ENCODE measurements at places on chromosomes 11 and 22.

DNA sequence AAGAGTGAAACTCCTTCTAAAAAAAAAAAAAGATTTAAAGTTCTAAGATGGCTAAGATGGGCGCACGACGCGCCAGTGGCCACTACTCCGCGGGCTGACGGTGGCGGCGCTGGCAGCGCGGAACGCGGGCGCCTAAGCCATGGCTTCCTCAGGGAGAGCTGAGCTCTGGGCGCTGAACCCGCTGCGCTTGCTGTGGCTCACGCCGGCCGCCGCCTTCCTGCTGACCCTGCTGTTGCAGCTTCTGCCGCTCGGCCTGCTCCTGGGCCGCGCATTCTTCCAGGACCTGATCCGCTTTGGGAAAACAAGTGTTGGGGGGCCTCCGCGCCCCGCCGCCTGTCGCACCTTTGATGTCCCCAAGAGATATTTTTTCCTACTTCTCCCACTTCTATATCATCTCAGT, 19.5 kb downstream of the OOSP3 start:
- DNase-seq, result no peak

DNA sequence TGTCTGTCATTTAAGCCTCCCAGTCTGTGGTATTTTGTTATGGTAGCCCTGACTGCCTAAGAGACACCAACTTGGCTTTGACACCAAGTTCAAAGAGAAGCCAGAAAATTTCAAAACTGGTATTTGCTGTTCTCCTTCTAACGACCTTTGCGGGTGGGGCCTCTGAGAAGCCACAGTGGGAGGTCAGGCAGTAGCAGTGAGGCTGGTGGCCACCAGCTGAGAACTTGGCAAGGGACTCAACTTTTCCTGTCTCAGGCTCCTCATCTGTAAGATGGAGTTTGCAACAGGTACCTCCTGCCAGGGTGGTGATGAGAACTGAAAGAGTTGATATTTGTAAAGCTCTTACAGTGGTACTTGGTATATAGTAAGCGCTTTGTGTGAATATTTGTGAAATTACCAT, 183.4 kb downstream of the BCR start:
- DNase-seq, result no peak

DNA sequence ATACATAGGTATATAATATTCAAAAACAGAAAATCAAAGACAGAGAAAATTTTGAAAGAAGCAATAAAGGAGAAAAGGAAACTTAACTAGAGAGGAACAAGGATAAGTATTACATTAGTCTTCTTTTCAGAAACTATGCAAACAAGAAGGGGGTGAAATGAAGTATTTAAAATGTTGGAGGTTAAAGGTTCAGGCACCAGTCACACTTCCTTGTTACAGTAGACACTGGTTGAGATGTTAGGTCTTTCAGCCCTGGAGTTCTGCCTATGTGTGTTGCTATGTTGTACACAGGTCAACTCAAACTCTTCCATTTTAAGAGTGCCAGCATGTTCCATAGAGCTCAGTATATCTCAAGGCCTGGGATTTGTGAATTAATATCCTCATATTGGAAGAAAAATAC, 6.0 kb upstream of the MS4A4A start:
- no peak for DNase-seq

- DNase-seq, result no peak
Measured at GRCh38 chr22:49961601-49962011, 1.0 kb downstream of the PIM3 start.

DNA sequence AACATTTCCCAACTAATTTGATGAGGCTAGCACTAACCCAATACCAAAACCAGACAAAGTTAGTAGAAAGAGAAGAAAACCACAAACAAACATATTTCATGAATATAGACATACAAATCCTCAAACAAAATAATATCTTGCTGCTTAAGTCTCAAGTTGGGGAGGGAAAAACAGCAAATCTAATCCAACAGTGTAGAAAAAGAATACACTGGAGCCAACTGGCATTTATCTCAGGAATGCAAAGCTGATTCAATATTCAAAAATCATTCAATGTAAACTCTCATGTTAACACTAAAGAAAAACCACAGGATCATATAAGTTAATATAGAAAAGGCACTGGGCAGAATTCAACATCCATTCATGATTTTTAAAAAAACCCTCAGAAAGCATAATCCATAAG, 18.2 kb downstream of the GNB1L start:
- no peak for DNase-seq

DNA sequence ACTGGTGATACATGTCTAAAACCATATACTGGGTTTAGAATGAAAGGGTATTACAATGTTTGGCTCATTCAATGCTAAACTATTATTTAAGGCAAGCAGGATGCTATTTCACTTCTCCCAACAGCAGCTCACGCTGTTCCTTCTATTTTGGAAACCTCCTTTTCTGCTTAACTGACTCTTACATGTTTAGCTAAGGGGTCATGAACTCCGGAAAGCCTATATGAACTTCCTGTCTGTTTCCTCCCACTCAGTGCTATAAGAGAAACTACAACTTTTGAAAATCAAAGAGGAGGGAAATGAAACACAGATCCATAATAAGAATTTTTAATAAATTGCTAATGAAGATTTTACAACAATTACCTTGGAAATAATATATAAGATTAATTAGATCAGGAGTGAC, 30.9 kb downstream of the SLC36A4 start:
- no peak for DNase-seq

DNA sequence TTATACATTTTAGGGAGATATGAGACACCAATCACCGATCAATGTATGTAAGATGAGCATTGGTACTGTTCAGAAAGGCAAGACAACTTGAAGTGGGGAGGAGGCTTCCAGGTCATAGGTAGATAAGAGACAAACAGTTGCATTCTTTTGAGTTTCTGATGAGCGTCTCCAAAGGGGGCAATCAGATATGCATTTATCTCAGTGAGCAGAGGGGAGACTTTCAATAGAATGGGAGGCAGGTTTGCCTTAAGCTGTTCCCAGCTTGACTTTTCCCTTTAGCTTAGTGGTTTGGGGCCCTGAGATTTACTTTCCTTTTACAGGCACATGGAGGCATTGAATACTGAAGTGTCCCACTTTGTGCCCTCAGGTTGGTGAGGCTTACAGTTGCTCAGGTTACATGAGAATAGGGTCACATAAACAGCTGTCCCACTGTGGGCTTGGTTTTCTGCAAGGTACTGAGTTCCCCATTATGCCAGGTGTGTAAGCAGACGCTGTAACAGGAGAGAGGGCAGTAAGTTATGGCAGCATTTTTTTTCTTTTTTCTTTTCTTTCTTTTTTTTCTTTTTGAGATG, 129.8 kb upstream of the SERPIND1 start:
- DNase-seq, result no peak

DNA sequence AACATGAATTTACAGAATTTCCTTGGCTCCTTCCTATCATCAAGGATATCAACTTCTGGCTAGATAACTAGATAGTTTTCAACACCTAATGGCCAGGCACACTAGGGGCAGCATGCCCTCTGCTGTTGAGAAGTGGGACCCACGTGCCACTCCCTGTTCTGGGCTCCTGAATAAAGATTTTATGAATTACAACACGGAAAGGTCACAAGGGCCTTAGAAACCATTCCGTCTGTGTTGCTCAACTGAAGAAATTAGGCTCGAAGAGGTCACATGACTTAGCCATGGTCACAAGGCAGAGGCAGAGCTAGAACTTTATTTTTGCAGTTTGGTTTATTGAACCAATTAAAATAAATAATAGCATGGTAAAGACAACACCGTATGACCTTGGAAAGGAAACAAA, 36.0 kb downstream of the PRCP start:
- DNase-seq, result peak; percentile 26

GRCh38 chr22:35872451-35872850, 154.8 kb downstream of the APOL5 start:
- no peak for DNase-seq

- DNase-seq, result peak; percentile 69
Measured at GRCh38 chr11:74417379-74417804, 19.2 kb upstream of the PGM2L1 start.

DNA sequence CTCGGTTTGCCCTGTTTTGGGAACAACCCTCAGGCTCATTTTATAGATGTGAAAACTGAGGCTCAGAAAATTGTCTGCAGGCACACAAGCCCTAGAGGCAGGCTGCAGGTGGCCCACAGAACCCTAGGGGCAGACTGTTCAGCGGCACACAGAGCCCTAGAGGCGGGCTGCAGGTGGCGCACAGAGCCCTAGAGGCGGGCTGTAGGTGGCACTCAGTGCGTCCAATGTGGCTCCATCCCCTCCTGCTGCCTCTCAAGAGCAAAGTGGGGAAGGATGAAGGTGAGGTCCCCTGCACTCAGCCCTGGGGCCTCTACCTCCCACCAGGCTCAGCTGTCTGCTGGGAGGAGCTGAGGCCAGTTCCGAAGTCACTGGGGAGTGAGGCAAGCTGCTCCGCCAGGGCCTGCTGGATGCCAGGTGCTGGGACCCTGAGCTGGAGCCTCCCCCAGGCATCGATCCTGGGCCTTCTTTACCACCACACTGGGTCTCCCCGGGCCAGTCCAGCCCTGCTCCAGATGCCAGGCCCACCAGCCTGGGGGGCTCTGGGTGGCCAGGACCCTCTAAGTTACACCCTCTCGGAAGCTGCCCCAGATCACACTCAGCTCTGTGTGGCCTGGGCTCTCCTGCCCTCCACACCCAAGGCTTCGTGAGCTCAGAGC, 2.3 kb downstream of the ACY3 start:
- DNase-seq, result no peak

GRCh38 chr22:43015677-43016042, 711 bp upstream of the PACSIN2 start:
- DNase-seq, result no peak

GRCh38 chr11:78823588-78823987, 248.9 kb upstream of the NARS2 start:
- DNase-seq, result no peak

DNA sequence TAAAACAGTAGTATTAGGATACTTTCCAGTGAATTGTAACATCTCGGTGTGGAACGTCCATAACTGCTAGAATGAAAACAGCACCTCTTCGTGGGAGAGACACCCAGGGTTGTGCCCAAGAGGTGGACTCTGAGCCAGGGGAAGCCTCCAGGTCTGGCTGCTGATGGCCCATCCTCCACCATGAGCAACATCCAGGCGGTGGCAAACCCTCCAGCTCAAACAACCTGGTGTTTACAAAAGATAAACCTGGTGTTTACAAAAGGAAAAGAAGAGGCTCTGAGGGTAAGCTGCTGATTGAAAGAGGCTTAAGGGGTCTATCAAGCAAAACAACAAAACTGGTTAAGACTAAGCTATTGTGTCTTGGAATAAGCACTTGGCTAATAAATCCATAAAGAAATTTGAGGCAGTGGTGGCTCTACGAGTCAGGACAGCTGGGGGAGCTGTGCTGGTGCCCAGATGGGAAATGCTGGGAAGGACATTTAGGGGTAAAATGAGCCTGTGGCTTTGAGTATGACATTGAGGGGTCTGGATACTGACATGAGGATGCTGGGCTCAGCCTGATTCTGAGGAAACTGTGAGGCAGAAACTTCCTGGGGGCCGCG, 909.0 kb downstream of the BRD1 start:
- DNase-seq, result no peak

GRCh38 chr11:111476366-111476765, 35.8 kb downstream of the BTG4 start:
- peak; percentile 31 for DNase-seq

DNA sequence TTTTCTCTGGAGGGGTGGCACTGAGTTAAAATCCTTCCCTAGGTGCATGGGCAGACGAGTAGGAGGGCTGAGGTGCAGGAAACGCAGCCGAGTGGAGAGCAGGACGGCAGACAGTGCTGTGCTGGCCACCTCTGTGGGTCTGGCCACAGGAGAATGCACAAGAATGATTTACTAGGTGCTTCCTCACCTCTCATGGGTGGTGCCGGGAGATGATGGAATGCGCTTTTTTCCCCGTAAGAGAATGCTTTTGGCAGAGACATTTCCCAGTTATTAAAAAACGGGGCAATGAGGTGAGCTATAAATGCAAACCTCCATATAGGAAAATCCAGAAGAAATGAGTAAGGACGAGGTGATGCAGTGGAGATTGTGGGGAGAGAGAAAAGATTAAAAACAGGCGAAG, 86.1 kb downstream of the ADAMTS15 start:
- no peak for DNase-seq

GRCh38 chr11:2458321-2458720, 13.5 kb downstream of the KCNQ1 start:
- DNase-seq, result no peak

- no peak for DNase-seq
Measured at GRCh38 chr11:252666-253065, 15.9 kb downstream of the PSMD13 start.

DNA sequence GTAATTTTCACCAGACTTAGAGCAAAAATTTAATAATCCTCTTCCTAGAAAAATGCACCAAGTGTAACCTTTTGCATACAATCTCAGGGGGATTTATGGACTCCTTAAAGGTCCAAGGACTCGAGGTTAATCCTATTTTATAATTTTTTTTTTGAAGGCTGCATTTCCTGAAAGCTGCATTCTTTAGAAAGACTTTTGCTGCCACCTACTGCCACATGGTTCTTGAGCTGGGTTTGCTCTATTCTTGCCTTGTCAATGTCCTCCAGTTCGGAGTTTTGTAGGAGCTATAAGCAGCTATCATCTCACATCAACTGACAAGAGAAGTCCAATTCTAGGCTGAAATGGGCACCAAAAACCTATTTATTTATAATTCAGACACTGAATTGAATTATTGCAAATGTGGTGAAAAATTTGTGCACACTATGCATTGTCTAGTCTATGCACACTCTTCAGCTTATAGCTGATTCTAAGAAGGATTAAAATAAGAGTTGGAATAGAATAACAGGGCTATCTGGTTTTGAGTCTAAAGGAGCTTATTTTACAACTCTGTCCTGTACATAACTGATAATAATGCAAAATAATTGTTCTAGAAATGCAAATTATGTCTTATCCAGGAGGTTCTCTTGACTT, 31.3 kb downstream of the TRAF6 start:
- peak; percentile 54 for DNase-seq

DNA sequence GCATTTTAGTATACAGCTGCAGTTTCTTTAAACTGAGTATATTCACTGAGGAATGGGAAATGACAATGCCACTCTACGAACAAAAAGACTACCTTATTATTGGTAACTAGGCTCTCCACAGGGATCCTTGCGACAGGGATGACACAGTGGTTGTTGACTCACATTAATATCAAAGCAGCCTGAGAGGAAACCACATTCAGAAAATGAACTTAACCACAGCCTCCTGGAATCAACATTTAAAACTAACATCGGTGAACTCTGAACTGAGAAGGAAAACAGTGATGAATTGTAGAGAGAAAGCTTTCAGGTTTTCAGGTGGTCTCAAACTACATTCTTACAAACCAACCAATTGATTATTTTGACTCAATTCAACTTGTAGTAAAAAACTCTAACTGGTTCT, 90.3 kb upstream of the MTMR2 start:
- peak; percentile 68 for DNase-seq

DNA sequence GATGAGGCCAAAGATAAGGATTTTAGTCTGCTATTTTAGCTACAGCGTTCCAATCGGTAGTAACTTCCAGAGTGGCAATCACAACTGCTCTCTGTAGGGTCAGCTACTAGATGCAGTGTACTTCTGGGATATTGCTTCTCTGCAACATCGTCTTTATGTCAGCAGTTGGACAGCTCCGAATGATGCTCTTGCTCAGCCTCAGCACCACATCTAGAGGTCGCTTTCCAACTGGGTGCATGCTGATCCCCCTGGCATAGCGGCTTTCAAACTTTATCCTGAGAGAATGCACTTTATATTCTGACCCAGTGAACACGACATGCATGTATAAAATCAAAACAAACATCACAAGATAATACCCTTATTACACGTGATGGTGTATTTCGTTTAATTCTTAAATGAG, 219.6 kb downstream of the C11orf87 start:
- DNase-seq, result peak; percentile 49

Data from fibroblast of skin of right quadriceps (primary cell).